ENCODE measurements at places on chromosomes 6 and 20.

GRCh38 chr6:168179702-168180382 is 100.8 kb upstream of the FRMD1 start:
- no peak for DNase-seq

DNA sequence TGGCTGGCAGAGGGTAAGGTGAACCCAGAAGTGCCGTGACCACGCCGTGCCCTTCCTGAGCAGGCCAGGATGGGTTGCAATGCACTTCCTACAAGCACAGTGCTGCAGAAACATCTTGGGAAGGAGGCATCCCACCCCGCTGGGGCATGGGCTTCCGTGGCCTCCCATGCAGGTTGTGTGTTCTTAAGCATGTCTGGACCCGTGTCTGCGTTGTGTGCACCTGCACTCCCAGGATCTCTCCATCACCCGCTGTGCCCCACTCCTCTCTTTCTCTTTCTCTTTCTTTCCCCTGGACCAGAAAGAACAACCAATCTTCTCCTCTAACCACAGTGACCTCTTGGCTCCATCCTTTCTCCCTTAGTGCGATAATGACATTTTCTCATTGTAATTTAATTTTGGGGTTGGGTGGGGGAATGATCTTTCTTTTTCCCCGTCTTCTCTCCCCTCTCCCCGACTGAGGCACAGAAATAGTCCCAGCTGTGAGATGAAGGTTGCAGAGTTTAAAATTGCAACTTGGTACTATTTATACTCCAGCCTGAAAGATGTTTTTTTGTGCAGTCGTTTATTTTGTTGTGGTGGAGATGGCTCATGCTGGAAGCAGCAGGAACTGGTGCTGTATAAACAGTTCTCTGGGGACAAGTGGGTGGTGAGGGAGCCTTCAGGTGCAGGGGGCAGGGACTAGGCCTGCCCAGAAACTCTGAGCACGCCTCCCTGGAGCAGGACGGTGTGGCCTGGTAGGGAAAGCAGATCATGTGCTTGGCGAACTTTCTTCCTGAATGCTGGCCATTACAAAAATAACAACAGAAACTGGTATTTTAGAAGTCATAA is 20.5 kb downstream of the BCAS4 start:
- DNase-seq: peak; percentile 77

DNA sequence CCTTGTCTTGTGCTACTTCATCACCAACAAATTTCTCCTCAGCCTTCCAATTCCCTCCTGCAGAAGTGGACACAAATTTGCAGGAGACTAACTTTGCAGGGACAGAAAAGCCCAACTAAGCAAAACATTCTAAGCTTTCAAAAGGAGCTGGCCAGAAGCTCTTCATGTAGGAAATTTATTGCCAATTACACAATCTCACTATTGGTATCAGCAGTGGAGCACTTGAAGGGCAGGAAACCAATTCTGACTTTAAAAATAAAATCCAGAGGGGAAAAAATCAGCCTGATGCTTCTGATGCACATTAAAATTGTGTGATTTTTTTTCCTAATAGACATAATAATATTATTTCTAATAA is 193.3 kb downstream of the LY86 start:
- DNase-seq: peak; percentile 58

DNA sequence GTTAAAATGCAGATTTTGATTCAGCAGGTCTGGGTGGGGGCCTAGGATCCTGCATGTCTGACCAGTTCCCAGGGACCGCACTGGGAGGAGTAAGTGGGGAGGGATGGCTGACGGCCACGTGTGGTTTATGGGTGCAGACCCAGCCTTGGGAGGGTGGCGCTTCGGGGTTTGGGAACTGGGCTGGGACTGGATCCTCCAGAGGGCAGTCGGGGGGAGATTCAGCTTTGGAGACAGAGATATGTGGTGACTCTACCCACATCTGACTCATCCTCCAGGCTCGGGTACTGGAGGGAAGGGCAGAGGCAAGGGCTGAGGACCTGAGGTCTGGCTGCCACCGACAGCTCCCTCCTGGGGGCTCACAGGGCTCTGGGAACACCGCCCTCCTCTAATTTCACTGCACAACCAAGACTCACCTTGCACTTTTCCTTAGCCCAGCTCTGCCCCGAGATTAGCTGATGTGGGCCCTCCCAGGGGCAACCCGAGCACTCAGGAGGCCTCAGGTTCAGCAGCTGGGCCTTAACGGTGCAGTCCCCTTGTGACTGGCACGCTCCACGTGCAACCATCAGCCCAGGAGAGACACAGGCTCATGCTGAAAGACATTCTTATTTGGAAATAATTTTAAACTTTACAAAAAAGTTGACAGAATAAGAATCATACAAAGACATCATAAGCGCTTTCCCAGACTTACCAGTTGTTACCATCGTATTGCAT is 172.8 kb upstream of the PMEPA1 start:
- no peak for DNase-seq

DNA sequence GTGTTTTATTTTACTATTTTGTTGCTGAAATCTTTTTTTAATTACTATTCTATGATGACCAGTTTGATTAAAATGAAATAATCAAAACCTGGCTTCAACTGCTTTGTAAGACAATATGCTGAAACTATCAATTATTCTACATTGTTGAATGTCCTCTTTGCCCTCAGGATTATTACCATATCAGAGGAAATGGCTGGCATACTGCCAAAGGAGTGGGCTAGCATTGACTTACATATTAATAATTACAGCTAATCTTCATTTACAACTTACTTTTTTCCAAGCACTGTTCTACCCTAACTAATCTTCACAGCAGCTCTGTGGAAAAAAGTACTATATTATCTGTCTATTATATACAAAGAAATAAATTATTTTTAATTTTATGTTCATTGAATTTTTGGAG is 560.5 kb downstream of the BCKDHB start:
- DNase-seq: no peak

GRCh38 chr20:34916774-34917354 is 38.7 kb downstream of the GSS start:
- DNase-seq: no peak

- DNase-seq: no peak
These were observed 93.0 kb downstream of the NDUFAF5 start for GRCh38 chr20:13877793-13878192.

DNA sequence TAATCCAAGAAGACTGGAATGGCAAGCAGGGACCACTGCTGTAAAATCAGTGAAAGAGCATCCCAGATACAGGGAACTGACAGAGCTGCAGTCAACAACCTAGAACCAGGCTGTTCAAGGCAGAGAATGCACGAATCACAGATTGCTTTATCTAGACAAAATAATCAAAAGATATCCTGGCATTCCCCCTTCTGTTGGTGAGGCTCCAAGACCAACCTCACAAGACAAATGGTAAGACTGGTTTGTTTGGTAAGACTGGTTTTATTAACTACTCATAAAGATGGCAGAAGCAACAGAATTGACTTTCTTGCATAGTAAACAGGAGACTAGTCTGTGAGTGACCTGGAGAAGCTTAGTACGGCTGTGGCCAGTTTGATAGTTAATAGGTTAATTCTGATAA is 88.8 kb upstream of the AHI1 start:
- no peak for DNase-seq

DNA sequence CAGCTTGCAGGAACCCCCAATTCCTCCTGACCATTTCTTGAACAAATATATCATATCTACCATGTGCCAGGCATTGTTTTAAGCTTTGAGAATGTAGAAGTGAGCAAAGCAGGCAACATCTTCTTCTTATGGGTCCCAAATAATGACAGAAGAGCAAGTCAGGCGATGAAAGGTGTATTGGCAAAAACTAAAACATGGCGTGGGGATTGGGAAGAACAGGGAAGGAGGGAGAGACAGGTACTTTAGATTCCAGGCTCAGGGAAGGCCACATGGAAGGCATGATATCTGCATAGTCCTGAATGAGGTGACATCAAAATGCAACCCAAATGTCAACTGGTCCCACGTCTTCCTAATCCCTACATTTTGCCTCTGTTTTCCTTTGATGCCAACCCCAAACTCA is 187.1 kb downstream of the ZNF217 start:
- no peak for DNase-seq

DNA sequence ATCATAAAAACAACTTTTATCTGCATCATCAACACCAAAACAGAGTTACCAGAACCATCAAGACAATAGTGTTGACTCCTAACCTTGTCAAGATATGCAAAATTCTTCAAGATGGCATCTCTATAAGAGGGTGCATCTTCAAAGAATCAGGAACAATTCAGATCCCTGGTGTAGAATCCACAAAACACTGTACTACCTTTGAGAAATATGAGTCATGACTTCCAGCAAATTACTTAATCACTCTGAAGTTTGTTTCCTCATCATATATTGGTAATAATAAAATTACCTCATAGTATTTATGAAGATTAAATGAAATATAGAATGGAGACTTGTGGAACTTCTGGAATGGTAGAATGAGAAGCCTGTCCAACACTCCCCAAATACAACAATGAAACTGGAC is 221.3 kb upstream of the SUPT3H start:
- no peak for DNase-seq

GRCh38 chr6:23073821-23074220 is 504.5 kb downstream of the HDGFL1 start:
- DNase-seq: no peak

GRCh38 chr6:167957626-167958025 is 39.8 kb upstream of the KIF25 start:
- DNase-seq: no peak

DNA sequence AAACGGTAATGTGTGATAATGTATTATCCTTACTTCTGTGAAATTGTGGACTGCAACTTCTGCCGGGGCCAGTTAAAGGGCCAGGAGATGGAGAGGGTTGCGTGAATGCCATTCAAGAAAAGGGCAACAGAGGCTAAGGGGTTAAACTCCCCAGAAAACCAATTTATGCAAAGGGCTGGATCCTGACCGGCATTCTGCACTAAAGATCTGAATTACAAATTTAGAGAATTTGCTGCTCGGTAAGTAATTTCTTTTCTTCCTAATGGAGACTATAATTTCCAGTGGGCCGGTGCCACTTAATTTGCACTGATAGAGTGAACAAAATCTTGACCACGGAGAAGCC is 130.1 kb downstream of the BCAS1 start:
- DNase-seq: no peak

- no peak for DNase-seq
These were observed 1066.5 kb upstream of the MANEA start for GRCh38 chr6:94510877-94511276.

DNA sequence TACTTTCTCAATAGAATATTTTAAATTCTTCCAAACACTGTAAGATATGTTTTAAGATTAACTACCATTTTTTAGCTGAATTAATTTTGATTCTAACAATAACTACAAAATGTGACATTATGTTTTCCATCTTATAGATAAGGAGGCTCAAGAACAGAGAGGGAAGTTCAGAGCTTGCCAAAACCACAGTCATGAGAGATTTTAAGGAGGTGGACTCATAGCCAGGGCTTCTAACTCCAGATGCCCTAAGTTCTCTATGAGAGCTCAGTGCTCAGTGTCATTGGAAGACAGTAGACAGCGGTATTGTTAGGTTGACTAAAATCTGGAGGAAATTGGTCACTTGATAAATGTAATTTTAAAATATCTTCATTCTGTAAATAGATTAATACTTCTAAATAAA is 144.2 kb downstream of the PACRG start:
- DNase-seq: no peak

DNA sequence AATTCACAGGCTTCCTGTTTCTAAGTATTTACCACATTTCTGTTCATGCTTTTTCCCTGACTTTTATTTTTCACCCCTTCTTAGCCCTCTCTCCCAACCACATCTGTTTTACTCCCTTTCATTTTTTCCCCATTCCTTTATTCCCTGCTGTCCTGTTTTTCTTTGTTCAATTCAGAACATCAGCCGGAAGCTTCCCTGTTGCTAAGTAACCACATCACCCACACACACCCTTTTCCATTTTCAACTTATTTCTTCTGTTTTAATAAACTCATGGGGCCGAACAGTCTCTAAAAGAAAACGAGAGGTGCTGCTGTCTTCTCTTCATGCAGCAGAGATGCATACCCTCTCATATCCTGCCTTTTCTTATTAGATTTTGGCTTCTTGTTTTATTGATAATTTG is 53.5 kb upstream of the CEP85L start:
- DNase-seq: no peak

GRCh38 chr6:13184547-13184946 is 143.8 kb downstream of the TBC1D7 start:
- no peak for DNase-seq

DNA sequence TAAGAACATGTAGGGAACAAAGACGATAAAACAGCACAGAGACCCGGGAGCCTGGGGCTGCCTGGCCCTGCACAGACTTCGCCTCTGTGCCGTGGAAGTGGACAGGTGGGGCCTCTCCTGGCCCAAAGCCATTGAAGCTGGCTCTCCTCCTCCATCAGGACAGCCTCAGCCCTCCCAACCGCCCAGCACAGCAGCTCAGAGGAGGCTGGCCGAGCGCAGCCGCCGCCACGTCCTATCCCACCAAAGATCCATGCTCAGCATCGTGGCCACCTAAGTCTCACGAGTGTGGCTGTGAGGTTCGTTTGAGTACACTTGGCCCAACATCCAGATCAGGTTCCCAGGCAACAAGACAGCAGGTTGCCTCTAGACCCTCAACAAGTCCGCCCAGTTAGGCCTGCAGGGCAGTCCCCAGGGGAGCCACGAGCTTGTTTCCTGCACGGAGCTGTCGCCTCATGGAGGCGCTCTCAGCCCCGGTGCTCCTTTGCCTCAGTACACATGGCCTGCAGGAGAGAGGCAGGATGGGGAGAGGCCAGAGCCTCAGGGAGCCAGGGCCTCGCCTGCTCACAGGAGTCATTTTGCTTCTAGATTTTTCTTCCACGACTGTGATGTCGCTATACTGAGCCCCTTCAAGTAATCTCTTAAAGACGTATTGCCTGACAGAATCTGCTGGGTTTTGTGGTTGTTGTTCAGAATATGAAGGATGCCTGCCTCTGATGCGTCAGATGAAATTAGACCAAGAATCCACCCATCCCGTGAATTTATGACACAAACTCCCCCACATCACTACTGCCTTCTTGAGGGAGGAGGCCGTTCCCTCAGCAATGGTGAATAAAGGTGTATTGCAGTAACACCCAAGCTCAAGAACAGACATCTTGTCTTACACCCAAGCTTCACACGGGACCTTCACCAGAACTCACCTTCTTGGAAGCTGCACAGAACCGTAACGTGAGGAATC is 102.7 kb downstream of the RNASET2 start:
- no peak for DNase-seq
